ENCODE measurements at places on chromosomes 13 and 19. TPM values are rescaled to one million over a fixed set of nuclear protein-coding genes. Genes with fewer than 3 reads are reported as not detected.
A peak's percentile ranks its signal among the peaks of the same experiment; 100 is the strongest.

Gene GAMT
- total RNA-seq = 8.8 TPM

Gene PSG3
- total RNA-seq = not detected

DNA sequence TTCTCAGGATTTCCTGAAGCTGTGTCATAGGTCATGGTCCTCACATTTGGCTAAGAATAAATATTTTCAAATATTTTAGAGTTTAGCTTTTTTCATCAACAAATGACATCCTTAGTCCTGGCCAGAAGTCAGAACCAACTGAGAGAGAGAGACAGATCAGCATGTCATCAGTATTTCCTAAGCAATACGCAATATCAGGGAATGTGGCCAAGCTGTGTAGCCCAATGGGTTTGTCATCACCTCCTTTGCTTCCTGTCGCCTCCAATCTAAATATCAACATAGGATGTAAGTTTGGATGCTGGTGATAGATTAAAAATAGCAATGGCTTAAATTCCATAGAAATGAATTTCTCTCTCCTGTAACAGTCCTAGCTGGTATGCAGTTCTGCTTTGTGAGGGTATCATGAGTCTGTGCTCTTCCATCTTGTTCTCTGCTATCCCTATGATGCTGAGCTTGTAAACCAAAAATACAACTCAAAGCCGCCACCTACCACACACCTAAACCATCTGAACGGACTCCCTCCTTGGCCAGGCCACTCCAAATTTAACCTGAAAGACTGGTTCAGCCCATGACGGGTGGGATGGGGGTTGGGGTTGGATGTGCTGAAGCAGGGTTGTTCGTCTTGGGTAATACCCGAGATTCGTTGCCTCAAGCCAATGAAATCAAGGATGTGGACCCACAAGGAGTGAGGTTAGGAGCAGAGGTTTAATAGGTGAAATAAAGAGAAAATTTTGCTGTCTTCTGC lies 10.0 kb upstream of the IGSF23 start:
- peak; percentile 93 for DNase-seq

GRCh38 chr19:38004186-38004520 lies 97.1 kb downstream of the SIPA1L3 start:
- no peak for DNase-seq

DNA sequence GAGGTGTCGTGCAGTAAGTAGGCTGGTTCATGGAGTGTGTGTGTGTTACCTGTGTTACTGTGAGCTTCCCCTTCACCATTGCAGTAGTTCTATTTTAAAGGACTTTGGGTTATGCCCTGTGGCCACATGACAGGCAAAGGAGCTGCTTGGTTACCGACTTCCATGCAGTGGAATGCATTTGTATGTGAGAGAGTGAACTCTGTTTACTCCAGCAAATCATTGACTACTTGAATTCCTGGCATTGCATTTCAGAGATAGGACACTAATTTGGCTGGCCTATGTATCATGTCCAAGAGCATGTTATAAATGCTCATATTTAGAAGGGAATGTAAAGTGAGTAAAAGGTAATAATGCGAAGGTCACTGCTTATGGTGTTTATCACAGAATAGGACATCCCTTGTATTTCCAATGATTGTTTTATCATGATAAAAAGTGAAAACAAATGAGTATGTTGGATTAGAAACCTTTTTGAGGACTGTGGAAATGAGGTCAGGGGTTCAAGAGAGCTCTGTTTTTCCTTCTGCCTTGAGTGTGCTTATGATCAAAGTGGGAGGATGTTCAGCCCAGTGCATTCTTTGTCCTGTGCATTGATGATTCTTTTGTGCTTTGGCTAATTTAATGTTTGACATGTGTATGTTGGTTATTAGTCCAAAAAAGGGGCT lies 156.5 kb downstream of the LMO7 start:
- peak; percentile 48 for DNase-seq

Gene ZNF726
- 0.33 TPM for total RNA-seq

Gene IGFL3
- not detected for total RNA-seq

GRCh38 chr13:104980586-104980985 lies 1554.9 kb downstream of the EFNB2 start:
- no peak for DNase-seq

DNA sequence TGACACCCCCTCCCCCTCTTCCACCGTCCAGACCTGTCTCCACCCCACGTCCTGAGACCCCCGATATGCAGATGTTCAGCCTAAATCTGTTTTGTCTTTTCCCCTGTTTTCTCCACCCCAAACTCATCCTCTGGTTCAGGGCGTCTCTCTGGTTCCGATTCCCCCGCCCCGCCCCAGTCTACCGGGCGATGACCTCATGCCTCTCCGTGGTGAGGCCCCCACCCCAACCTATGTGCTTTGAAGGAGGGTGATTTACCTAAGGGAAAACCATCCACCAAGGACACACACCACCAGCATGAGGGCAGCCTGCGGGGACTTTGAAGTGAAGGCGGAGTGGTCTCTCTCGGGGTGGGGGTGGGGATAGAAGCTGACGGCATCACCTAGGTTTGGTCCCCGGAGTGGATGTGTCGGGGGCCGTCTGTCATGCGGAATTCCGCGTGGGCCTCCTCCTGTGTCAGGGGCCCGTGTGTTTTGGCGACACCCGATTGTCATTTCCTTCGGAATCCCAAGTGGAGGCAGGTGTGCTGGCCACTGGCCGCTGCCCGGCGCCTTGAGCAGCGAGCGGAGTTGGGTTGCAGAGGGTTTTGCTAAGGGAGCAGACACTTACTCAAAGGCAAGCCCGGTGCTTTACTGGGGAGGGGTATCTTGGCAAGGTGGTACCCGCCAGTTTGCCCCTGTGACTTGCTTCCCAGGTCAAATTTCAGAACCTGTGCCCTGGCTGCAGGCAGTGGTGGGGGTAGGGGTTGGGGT lies 1.4 kb downstream of the FZR1 start:
- no peak for DNase-seq

Gene MTMR6
- total RNA-seq = 29.9 TPM

GRCh38 chr13:44155422-44156293 lies 218.0 kb upstream of the SERP2 start:
- DNase-seq = peak; percentile 72

Gene ZNF805
- total RNA-seq = 23.2 TPM

- no peak for DNase-seq
Observed at GRCh38 chr13:37662624-37663023, 64.1 kb upstream of the POSTN start.

Gene VSIG10L
- total RNA-seq = 0.27 TPM

DNA sequence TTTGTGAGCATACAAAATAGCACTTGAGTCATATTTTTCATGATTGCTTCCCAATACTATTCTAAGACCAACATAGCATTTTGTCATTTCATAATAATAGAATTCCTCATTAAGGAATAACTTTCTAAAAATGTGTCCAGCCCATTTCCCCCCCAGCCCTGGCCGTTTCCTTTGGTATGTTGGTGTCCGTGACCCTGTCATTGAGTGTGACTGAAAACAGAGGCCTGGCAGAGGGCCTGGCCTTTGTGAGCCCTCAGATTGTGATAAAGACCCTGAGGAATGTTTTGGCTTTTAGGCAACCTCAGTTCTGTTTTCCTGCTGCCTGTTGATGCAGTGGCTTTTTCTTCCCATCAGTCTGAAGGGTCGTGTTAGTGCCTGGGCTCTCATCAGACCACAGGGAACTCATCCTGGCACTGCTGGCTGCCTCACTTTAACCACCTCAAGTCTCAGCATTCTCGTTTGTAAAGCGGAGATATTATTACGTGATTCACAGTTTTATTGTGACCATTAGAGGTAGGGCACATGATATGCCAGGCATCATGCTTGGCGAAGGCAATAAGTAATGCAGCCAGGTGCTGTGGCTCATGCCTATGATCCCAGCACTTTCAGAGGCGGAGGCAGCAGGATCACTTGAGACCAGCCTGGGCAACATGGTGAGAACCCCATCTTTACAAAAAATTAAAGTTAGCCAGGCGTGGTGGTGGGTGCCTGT lies 13.8 kb downstream of the SPINT2 start:
- DNase-seq = peak; percentile 94

Gene PRODH2
- total RNA-seq = not detected

Gene ZNF729
- not detected for total RNA-seq

GRCh38 chr13:80263745-80264513 lies 77.0 kb downstream of the SPRY2 start:
- no peak for DNase-seq

DNA sequence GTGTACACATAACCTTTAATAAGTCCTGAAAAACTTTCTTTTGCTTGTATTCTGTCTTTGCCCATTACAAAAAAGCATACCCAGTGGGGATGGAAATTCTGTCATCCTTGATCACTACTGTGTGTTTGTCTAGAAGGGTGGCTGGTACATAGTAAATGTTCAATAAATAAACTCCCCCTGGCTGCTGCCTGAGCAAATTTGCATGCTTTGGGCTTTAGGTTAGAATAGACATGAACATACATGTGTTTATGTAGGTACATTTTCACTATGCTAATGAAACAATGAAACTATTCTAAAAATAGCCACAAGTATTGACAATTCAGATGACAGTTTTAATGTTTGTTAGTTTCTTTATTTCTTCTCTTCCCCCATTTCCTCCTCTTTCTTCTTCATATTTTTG lies 36.1 kb downstream of the TNFSF13B start:
- no peak for DNase-seq

DNA sequence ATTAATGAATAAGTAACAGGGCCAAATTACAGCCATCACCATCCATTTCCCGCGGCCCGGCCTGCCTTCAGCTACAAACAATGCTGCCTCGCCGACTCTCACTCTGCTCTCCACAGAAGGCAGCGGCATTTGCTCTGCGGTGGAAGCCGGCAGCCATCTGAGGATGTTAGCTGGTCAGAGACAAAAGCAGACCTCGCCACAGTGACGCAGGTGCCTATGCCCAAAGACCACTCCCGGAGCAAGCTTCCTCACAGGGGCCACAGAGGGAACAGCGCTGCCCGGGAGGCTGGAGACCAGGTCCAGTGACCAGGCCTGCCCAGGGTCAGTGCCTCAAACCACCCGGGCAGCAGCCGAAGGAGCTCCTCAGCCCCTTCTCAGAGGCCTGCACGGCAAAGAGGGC lies 16.4 kb downstream of the PEPD start:
- DNase-seq = no peak

DNA sequence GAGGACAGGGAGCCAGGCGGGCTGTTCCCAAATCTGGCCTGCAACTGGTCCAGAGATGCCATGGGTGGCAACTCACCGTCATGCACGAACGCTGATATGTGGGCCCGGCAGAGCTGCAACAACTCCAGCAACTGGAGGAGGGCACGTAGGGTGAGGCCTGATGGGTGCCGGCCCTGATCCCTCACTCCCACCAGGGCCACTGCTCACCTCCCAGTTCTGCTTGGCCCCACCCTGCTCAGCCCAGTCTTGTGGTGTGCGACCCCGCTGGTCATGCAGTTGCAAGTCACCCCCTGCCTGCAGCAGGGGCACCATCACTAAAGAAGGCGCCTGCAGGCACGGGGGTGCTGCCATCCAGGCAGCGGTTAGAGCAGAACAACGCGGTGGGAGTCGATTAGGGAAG lies 16.9 kb downstream of the ARHGAP33 start:
- DNase-seq = no peak

DNA sequence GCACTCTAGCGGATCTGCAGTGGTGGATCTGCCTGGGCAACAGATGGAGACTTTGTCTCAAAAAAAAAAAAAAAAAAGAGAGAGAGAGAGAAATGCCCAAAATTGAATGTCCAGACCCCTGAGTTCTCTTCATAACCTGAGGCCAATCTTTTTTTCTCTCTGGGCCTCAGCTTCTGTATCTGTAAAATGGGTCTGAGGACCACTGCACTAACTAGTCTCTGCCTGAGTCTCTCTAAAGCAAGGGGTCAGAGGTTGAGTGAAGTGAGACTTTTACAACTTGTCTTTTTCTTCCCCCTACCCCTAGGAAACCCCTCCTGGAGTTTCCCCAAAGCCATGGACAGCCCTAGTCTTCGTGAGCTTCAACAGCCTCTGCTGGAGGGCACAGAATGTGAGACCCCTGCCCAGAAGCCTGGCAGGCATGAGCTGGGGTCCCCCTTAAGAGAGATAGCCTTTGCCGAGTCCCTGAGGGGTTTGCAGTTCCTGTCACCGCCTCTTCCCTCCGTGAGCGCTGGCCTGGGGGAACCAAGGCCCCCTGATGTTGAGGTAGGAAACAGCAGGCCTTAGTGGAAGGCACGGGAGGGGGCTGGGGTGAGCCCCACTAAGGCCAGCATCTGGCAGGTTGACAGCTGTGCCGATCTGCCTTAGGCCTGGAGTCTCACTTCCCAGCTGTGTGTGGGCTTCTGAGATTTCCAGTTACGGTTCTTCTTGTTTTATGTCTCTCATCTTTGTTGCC lies 1.8 kb downstream of the TMEM91 start:
- no peak for DNase-seq

GRCh38 chr13:73902296-73902695 lies 231.9 kb downstream of the KLF12 start:
- DNase-seq = no peak

DNA sequence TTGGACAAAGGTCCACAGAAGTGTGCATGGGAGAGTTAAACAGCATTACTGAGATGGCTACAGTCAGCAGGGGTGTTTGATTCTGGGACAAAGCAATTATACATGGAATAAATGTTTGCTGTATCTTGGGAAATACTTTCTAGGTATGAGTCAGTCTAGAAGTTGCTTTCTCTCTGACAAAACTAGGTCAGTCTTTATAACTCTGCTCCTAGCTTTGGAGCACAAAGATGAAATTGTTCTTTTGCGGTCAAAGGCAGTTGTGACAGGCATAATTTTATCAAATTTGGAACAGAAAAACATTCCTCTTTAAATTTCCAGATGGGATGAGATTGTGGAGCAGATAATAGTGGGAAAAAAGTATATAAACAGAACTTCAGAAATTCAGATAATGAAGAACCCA lies 1045.4 kb upstream of the MIR17HG start:
- DNase-seq = peak; percentile 64

GRCh38 chr19:2260341-2260805 lies 4.2 kb upstream of the JSRP1 start:
- DNase-seq = peak; percentile 30

Gene NKG7
- total RNA-seq = not detected

Gene RNF113B
- total RNA-seq = not detected

- no peak for DNase-seq
Observed at GRCh38 chr19:10126213-10126639, 6.5 kb upstream of the EIF3G start.

GRCh38 chr13:30846311-30846710 lies 59.8 kb upstream of the MEDAG start:
- DNase-seq = peak; percentile 75

Gene VSTM1
- total RNA-seq = not detected

Gene KIR2DL1
- not detected for total RNA-seq

Gene RELB
- total RNA-seq = 3.4 TPM
